Thoracic aorta (tissue), 2 donors: ENCODE measurements at places on chromosomes 3 and 15.

- no peaks in the 10 kb centered on the region for H3K27me3 ChIP-seq
- DNase-seq, result no peak
- H3K27ac ChIP-seq, result no peak overlapping the region
- no peaks in the 10 kb centered on the region for H3K36me3 ChIP-seq
- no peak overlapping the region for H3K4me3 ChIP-seq
Measured at GRCh38 chr3:194941360-194941955, 255.8 kb downstream of the FAM43A start.

GRCh38 chr15:98745650-98746374, 97.5 kb downstream of the IGF1R start:
- no peak overlapping the region for H3K4me3 ChIP-seq
- H3K4me1 ChIP-seq, result peaks cover 68% of the 10 kb centered on the region
- no peak for DNase-seq
- H3K27ac ChIP-seq, result no peak overlapping the region
- no peaks in the 10 kb centered on the region for H3K36me3 ChIP-seq

DNA sequence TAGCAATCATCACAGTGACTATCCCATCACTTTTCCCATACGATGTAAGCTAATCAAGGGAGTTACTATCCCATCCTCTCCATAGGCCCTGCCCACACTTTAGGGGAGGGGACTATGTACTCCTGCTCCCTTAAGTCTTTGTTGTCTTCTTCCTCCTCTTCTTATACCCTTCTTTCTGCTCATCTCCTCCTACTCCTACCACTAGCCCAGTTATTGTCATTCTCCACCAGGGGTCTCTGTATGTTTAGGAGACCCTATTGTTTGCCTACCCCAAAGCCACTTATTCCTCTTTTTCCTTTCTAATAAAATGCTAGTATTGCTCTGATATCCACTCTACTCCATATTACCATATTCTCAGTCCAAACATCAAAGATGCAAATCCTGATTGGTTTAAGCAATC, 27.8 kb downstream of the STAC start:
- H3K27me3 ChIP-seq, result no peaks in the 10 kb centered on the region
- no peaks in the 10 kb centered on the region for H3K36me3 ChIP-seq

GRCh38 chr3:33229066-33229465, 10.5 kb upstream of the SUSD5 start:
- no peak overlapping the region for H3K27ac ChIP-seq
- no peak for DNase-seq
- H3K4me1 ChIP-seq, result no peaks in the 10 kb centered on the region
- H3K4me3 ChIP-seq, result no peak overlapping the region

DNA sequence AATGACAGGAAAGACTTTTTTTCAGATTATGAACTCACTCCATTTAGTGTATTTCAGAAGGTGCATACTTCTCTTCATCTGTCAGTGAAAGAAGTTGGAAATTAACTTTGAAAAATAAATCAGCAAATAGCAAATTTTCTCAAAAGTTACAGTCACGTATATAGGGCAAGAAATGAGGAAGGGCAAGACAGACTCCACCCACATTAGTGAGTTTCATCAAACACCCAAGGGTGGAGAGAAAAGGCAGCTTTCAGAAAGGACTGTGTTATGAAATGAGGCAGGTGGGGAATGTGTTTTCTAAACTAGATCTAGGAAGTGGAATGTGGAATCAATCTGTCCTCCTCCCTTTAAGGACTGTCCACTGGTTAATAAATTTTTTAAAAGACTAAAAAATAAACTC, 2.9 kb downstream of the SLC22A13 start:
- no peak for DNase-seq
- no peaks in the 10 kb centered on the region for H3K27me3 ChIP-seq
- no peak overlapping the region for H3K27ac ChIP-seq
- H3K36me3 ChIP-seq, result no peaks in the 10 kb centered on the region
- H3K4me1 ChIP-seq, result no peaks in the 10 kb centered on the region
- H3K4me3 ChIP-seq, result no peak overlapping the region

GRCh38 chr15:58732625-58733363, 16.7 kb downstream of the ADAM10 start:
- no peak for DNase-seq
- no peak overlapping the region for H3K4me3 ChIP-seq

- no peaks in the 10 kb centered on the region for H3K36me3 ChIP-seq
- H3K27me3 ChIP-seq, result no peaks in the 10 kb centered on the region
- no peak overlapping the region for H3K27ac ChIP-seq
- no peak overlapping the region for H3K4me3 ChIP-seq
Measured at GRCh38 chr3:8886546-8886945, 76.7 kb downstream of the RAD18 start.

DNA sequence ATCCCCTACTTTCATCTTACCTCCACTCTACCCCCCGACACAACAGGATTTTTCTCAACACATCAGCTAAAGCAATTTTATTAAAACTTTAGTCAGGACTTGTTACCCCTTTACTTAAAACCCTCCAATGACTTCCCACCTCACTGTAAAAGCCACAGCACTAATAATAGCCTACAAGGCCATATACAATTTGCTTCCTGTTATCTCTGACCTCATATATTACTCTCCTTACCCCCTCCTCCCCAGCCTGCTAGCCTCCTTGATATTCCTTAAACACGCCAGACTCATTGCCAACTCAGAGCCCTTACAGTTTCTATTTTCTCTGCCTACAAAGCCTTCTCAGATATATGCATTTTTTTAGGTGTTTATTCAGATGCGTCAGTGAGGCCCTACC, 54.4 kb downstream of the DCUN1D1 start:
- peaks cover 8% of the 10 kb centered on the region for H3K4me1 ChIP-seq
- no peak for DNase-seq
- no peak overlapping the region for H3K27ac ChIP-seq
- no peaks in the 10 kb centered on the region for H3K36me3 ChIP-seq
- no peak overlapping the region for H3K4me3 ChIP-seq
- H3K27me3 ChIP-seq, result no peaks in the 10 kb centered on the region

DNA sequence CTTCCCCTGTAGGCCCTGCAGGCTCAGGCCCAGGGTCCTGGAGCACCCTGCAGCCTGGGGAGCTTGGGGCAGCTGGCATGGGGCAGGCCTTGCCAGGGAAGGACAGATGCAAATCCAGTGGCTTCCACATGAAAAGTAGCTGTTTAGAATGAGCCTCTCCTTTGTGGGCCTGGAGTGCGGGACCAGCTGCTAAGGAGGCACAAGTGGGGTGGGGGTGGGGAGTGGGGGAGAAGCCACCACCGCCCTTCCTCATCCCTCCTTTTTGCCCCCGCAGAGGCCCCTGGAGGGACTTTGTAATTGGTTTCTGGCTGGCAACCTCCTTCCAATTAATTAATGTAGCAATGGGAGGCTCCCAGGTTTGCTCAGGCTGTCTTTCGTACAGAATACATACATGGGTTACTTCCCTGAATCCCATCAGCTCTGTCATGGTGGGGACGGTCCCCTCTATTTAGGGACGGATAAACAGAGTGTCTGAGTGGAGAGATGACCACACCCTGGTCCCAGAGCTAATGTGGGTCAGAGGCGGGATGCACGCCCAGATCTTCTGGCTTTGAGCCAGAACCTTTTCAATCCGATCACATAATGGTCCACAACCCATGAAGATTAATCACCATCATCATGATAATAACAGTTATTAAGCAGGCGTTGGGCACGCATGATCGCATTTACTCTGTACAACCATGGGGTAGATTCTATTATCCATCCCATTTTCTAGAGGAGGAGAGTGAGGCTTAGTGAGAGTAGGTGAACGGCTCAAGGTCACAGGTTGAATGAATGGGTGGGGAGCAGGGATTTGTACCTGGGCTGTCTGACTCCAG, 6.2 kb downstream of the CORO2B start:
- DNase-seq, result no peak
- peak overlapping the region; percentile 61 for H3K27ac ChIP-seq
- no peak overlapping the region for H3K4me3 ChIP-seq
- no peaks in the 10 kb centered on the region for H3K36me3 ChIP-seq

DNA sequence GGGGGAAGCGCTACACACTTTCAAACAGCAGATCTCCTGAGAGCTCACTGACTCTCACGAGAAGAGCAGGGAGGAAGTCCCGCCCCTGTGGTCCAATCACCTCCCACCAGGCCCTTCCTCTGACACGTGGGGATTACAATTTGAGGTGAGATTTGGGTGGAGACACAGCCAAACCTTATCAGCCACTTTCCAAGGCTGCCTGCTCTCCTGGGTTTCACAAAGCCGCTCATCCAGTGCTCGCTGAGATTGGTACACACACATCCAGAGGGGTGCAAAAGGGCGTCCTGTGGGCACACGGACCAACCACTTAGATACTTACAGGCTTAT, 23.1 kb downstream of the XXYLT1 start:
- H3K36me3 ChIP-seq, result no peaks in the 10 kb centered on the region
- DNase-seq, result no peak
- no peaks in the 10 kb centered on the region for H3K4me1 ChIP-seq
- H3K27ac ChIP-seq, result no peak overlapping the region

DNA sequence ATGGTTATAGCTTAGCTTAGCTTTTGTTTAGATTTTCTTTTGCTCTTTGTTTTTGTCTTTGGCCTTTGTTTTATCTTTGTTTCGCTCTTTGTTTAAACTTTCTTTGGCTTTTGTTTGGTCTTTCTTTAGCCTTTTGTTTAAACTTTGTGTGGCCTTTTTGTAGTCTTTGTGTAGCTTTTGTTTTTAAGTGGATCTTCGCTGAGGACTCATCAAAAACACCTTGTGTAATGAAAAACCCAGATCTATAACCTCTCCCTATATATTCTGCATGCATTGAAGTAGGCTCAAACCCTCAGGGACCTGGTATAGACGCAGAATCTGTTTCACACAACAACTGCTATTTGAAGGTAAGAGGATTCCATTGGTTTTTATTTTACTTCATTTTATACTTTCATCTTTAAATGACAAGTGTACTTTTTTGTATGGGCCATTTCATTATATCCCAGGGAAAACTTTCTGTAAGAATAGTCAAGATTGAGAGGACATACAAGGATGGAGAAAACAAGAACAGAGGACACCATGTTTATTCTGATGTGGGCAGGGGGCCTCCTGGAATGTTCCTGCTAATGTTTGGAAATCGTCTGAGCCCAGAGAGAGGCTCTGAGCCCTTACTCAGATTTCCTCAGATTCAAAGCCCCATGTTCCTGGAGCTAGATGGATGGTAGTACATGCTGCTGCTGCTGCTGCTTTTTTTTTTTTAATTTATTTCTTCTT, at the start of gene MOBP:
MOBP (plus strand) TSS at position 287 of the 714 bp plus-strand sequence. CDS start 34,390 bp downstream, outside the sequence.
- no peak within 1 kb of the TSS for H3K4me3 ChIP-seq
- no peaks in the 10 kb centered on the region for H3K4me1 ChIP-seq
- no peaks in the 10 kb centered on the region for H3K36me3 ChIP-seq
- H3K27me3 ChIP-seq, result no peaks in the 10 kb centered on the region
- H3K27ac ChIP-seq, result no peak within 1 kb of the TSS
- no peak for DNase-seq

- peaks cover 34% of the 10 kb centered on the region for H3K4me1 ChIP-seq
- peaks cover 9% of the 10 kb centered on the region for H3K36me3 ChIP-seq
- peak within 1 kb of the TSS; percentile 97 for H3K4me3 ChIP-seq
- H3K27ac ChIP-seq, result peak within 1 kb of the TSS; percentile 96
Measured at GRCh38 chr3:52453496-52454249, at the start of gene TNNC1. Gene TNNC1 (minus strand): TSS chr3:52454041. CDS start chr3:52454015, 26 bp downstream.

- H3K27ac ChIP-seq, result no peak overlapping the region
- no peaks in the 10 kb centered on the region for H3K27me3 ChIP-seq
- no peak for DNase-seq
- H3K4me1 ChIP-seq, result no peaks in the 10 kb centered on the region
- peaks cover 32% of the 10 kb centered on the region for H3K36me3 ChIP-seq
Measured at GRCh38 chr15:72733941-72734738, 48.1 kb downstream of the BBS4 start.
